Stimulated activated CD8-positive, alpha-beta memory T cell treated with anti-CD3 and anti-CD28 coated beads, Interleukin-7, amount 100 ng/mL, for 1 hour (primary cell): ENCODE measurements at places on chromosomes 7 and 10.

- DNase-seq = no peak
Measured at GRCh38 chr7:141838581-141838980, 2.7 kb downstream of the PRSS37 start.

DNA sequence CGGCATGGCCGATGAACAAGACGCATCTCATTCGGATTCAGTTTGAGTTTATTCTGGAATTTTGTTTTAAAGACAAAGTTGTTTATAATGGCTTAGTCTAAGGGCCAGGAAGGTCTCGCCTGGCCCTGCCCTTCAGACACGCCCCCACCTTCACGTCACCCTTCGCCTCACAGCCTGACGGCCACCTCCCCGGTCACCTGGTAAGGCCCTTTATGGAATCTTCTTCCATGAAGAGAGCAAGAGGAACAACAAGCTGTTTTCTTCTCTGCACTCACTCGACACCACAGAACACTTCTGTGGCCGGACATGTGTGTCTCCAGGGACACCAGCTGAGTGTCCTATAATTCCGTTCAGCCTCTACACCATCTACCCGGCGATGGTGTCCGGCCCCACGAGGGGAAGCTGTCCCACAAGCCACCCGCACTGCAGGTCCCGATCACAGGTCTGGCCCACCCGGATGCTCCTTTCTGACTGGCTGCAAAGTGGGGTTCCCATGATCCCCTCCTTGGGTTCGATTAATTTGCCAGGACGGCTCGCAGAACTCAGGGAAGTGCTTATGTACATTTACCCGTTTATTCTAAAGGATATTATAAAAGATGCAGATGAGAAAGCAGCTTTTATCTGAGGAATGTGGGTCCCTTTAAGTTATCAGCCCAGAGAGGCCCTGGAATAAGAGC lies 17.4 kb upstream of the KNDC1 start:
- no peak for DNase-seq

DNA sequence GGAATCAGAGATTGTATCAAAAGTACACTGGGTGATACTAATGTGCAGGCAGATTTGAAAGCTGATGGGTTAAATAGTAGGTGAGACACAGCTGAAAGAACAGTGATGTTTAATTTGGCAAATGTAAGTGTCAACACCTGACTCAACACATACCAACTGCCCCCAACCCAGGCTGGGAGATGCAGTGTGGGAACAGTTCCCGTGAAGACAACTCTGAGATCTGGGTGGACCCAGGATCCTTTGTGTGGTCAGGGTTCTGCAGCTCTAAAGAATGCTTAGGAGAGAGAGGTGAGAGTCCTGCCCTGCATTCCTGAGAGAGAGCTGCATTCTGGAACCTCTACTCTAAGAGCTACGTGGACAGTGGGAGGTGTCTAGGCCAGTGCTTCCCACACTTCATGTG lies 479.7 kb downstream of the RPS24 start:
- no peak for DNase-seq

GRCh38 chr10:128522551-128523308 lies 396.5 kb upstream of the MKI67 start:
- no peak for DNase-seq

DNA sequence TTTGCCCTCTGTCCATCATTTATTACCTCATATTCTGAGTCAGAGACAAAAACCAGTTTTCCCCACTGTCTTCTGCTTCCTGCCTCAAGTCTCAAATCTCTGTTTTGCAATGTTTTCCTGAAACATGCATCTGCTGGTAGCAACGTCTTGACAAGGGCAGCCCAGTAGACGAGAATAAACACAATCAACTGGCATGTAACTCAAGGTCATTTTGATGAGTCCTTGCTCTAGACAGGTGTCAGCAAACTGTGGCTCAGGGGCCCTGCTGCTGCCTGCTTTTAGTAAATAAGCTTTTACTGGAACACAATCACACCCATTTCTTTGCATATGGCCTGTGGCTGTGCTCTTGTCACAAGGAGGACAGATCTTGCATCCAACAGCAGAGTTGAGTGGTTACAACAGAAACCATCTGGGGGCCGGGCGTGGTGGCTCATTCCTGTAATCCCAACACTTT lies 59.8 kb downstream of the ITIH5 start:
- no peak for DNase-seq

- no peak for DNase-seq
Measured at GRCh38 chr10:125533866-125534265, 149.1 kb downstream of the TEX36 start.

- no peak for DNase-seq
Measured at GRCh38 chr7:142873281-142873784, 12.2 kb downstream of the TRPV6 start.

- DNase-seq = no peak
Measured at GRCh38 chr10:30974355-30974754, 57.3 kb downstream of the ZNF438 start.

- DNase-seq = no peak
Measured at GRCh38 chr7:138382862-138383565, 77.0 kb upstream of the TRIM24 start.

GRCh38 chr10:44427479-44427878 lies 42.6 kb upstream of the CXCL12 start:
- no peak for DNase-seq

- DNase-seq = no peak
Measured at GRCh38 chr7:55501611-55502010, 70.7 kb downstream of the VOPP1 start.

GRCh38 chr10:113443141-113443925 lies 109.5 kb upstream of the HABP2 start:
- DNase-seq = no peak

DNA sequence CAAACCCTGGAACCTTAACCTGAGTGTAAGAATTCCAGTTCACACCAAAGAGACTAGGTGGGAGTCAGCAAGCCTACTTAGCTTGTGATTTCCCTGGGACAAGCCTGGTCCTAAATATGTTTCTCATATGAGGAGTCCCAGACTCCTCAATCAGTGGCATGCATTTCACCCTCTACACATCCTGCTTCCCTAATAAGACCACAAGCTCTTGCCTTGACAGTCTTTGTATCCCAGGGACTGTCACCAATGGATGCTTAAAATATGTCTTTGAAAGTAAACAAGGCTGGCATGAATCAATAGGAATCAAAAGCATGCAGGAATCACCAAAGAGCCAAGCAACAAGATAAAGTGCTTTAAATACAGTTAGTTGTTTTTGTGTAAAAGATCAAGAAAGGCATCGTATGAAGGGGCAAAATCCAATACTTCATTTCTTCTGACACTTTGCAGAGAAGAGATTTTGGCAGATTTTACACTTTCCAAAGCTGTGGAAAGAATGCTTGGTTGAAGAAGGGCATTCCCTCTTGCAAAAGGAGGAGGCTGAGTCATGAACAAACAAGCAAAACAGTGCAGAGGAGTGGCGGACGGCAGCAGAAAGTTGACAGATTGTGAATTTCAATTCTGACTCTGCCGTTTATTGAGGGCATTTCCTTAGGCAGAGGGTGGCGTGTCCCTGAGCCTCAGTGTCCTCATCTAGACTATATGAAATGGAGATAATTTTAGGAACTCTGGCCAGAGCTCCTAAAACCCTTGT lies 8.5 kb upstream of the NFE2L3 start:
- DNase-seq = no peak

GRCh38 chr10:91340613-91341362 lies 69.4 kb upstream of the HECTD2 start:
- DNase-seq = no peak

- no peak for DNase-seq
Measured at GRCh38 chr7:11505471-11505985, 326.5 kb downstream of the THSD7A start.

DNA sequence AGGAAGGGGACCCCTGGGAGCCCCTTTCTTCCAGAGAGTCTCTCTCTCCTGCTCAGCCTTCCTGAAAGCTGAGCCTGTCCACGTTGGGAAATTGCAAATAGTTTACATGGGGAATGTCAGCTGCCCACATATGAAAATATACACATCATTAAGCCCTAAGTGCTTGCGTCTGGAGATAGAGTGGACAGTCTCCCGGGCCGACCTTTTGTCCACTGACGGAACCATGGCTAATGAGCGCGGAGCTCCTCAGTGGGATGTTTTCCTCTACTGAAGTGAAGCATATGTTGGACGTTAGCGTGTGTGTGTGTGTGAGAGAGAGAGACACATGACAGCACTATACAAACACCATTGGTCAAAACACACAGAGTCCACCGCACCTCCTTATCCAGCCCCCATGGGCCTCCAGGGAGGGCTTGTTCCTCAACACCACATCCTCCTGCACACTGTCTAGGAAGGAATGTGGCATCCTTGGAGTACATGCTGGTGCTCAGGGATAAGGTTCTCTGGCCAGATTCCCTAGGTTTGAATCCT lies 128.4 kb downstream of the RGS10 start:
- DNase-seq = no peak

DNA sequence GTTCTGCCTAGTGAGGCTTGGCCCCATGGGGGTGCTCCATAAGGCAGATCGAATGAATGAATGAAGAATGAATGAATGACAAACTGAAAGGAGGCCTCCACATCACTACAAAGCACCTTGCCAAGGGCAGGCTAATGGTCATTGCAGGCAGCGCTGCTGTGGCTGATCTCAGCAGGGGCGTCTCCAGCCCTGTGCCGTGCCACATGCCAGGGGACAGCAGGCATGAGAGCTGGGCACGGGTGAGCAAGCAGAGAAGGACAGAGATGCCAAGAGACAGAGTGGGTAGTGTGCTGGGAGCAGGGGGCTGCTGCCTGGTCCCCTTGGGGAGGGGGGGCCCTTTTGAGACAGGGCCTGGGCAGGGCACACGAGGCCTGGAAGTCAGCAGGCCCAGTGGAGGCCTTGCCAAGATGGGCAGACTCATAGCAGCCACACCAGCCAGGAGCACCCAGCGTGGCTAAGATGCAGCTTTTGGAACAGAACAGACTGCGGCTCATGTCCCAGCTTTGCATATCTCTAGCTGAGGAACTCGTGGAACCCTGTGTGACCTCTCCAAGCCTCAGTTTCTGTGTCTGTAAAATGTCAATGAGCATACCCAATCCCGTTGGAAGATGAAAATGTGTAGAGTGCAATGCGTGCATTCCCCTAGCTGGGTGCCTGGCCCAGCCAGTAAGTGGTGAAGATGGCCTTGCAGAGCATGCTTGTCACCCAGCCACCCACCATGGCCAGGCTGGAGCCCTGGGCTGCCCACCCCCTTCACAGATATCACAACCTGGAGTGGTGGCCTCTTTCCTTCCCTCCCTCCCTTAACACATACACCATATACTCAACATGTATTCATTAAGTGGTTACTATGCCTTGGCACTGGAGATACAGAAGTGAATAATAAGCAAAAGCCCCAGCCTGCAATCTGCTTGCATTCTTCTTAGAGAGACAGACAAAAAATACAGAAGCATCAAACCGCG lies 61.1 kb upstream of the LRRC18 start:
- DNase-seq = no peak

- DNase-seq = no peak
Measured at GRCh38 chr10:88116481-88116880, 253.1 kb downstream of the PTEN start.

GRCh38 chr10:126199221-126199998 lies 188.9 kb downstream of the ADAM12 start:
- DNase-seq = no peak

GRCh38 chr7:140683657-140684056 lies 10.9 kb downstream of the ADCK2 start:
- no peak for DNase-seq

- DNase-seq = no peak
Measured at GRCh38 chr7:82805527-82805960, 357.1 kb downstream of the PCLO start.

DNA sequence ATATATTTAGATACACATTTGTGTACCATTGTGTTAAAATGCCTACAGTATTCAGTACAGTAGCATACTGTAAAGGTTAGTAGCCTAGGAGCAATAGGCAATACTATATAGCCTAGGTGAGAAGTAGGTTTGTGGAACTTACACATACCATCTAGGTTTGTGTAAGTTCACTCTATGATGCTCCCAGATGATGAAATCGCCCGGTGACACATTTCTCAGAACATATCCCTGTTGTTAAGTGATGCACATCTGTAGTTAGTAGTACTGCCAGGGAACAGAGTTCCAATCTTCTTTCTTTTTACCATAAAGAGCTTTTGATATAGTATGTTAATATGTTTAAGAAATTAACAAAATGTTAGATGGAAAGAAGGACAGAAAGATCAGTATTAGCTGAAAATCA lies 138.2 kb downstream of the SNX13 start:
- DNase-seq = no peak
